RPMI8226 (cell line): ENCODE measurements at places on chromosomes 6 and 20.
A peak's percentile ranks its signal among the peaks of the same experiment; 100 is the strongest.

DNA sequence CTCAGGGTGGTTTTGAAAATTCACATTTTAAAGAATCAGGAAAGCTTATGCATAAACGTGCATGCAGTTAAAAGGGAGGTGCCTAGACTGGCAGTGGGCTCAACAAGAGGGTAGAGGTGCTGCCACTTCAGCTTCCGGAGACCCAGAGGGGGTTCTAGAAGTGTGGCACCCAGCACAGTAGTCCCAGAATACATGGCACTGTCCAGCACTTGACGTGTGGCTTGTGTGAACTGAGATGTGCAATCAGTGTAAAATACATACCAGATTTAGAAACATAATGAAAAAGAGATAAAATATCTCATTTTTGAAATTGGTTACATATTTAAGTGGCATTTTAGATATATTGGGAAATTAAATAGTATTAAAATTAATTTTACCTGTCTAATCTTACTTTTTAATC, 89.3 kb downstream of the RIN2 start:
- no peak for DNase-seq

- DNase-seq, result no peak
Measured at GRCh38 chr6:100924534-100925227, 43.6 kb upstream of the ASCC3 start.

GRCh38 chr6:31701666-31702404, 1.3 kb downstream of the ABHD16A start:
- DNase-seq, result peak; percentile 54

GRCh38 chr20:63648895-63649589, 4.2 kb downstream of the STMN3 start:
- peak; percentile 89 for DNase-seq

- no peak for DNase-seq
Measured at GRCh38 chr6:107442938-107443607, 16.3 kb downstream of the PDSS2 start.

GRCh38 chr6:15504040-15504495, 158.8 kb downstream of the DTNBP1 start:
- DNase-seq, result no peak

DNA sequence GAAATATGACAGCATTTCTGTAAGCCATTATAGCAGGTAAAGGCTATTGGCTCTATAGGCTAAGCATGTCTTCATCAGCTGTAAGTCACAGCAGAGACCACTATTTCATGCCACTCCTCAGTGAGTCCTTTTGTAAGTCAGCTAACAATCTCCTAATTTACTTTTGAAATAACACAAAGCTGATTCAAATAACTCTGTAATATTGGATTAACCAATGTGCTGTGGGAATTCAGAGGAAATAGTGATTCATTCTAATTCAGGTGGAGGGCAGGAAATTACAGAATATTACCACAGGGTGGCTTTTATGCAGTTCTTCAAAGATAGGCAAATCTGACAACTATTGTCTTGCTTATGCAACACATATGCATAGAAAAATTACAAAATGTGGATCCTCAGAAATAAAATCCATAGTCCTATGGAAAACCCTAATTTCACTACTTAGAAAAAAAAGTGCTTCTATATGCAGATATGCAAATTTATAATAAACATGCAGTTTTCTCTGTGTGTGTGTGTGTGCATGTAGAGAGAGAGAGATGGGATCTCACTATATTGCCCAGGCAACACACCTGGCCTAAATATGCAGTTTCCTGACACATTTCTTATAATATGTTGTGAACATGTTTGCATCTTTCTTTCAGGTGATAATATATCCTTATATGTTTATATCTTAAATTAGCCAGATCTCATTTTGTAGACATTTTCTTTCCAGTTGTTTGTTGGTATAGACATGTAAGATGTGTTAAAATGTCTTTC, 4.8 kb upstream of the SMIM28 start:
- no peak for DNase-seq

DNA sequence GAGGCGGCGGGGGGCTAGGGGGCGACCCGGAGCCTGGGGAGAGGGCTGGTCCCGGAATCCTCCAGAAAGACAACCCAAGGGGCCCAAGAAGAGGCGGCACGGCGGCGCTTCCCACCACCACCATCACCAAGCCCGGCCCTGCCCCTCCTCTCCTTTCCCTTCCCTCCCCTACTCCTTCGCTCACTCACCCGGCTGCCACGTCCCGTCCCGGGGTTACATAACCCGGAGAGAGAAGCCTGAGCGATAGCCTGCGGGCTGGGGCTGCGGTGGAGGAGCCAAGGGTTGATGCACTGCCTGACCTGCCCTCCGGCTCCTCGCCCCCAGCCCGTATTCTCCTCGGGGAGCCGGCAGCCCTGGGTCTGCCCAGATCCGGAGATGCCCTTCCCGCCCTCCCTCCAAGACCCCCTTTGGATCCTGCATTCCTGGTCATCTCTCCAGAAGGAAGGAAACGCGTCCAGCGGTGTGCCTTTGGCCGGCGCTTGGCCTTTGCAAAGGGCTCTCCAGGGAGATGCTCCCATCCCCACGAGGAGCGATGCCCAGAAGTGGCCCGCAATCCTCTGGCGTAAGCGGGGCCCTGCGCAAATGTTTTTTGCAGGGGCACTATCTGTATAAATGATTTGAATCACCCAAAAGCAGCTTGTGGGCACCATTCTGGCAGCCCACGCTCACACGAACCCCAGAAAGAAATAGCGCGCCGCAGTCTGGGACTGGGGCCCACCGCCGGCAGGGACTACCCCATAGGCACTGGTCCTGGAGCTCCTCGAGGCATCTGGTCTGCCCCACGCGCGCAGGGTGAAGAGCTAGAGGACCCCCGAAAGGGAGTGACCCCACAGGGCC, 4.6 kb upstream of the CPXM1 start:
- DNase-seq, result no peak

DNA sequence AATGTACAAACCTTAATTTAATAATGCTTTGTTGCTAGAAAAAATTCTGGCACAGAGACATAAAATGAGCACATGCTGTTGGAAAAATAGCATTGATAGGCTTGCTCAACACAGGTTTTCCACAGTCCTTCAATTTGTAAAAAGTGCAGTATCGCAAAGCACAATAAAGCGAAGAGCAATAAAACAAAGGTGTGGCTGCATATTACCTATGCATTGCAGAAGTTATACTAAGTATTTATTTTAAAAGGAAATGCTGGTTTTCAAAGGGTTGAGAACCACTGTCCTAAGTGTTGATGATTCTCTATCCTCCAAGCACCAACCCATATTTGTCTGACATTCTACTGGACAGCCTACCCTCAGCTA, 54.1 kb upstream of the CAP2 start:
- no peak for DNase-seq

- DNase-seq, result no peak
Measured at GRCh38 chr6:7998103-7998725, 66.0 kb downstream of the BLOC1S5 start.

GRCh38 chr6:128525406-128525805, 5.0 kb upstream of the PTPRK start:
- no peak for DNase-seq

GRCh38 chr6:111734068-111735061, 128.7 kb upstream of the TRAF3IP2 start:
- no peak for DNase-seq

- no peak for DNase-seq
Measured at GRCh38 chr6:163183806-163184205, 230.7 kb upstream of the QKI start.

- DNase-seq, result no peak
Measured at GRCh38 chr6:89067796-89068195, 12.8 kb upstream of the PNRC1 start.

DNA sequence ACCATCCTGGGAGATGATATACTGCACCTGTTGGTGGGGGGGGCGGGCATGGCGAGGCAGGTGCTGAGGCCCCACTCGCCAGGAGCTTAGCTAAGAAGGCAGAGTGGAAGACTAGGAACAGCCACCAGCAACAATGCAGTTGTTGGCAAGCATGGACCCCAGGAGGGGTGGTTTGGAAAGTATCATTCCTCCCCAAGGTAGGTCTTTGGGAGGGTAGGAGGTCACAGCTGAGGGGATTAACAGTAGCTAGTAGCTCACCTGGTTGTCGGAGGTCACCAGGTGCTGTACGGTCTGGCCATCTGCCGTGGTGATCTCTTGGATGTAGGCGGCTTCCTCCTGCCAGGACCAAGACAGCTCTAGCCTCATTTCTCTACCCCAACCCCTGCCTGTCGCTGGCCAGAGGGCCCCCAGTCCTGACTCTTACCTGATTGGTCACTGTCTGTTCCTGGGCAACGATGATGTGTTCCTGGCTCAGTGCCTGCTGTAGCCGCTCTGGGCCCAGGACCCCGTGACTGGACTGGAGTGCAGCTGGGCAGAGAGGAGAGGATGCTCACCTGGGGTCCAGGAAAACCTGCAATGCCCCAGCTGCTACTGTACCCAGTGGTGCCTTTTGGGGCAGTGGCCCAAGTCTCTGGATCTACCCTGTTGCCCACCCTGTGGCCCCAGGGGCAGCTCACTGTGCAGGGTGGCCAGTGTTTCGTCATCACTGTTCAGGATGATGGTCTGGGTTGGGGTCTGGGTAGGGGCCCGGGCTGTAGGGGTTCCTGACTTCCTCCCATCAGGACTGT, 15.3 kb downstream of the PCIF1 start:
- no peak for DNase-seq

GRCh38 chr6:110566346-110567125, 90.1 kb upstream of the SLC22A16 start:
- no peak for DNase-seq

DNA sequence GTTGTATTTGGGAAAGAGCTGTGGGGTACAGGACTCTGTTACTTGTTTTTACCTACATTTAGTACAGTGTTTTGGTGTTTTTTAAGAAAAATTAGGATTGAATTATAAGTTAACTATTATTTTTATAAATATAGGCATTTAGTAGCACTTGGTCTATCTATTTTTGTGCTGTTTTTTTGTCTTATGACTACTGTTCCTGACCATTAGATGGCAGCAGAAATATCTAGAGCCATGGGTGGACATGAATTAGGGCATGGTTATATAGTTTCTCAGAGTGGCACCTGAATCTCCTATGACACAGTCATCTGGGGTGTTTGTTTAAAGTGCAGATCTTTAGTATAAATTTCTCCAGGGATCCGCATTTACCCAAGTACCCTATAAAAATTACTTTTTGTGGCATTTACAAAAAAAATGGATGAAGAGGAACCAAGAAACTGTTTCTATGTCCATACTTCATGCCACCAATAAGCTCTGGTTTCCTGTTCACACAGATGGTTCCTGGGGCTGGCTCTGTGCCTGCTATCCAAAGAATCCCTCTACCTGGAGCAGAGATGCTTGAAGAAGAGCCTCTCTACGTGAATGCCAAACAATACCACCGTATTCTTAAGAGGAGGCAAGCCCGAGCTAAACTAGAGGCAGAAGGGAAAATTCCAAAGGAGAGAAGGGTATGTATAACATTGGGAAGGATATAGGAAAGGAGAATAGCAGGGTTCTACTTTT, 19.8 kb downstream of the NFYA start:
- DNase-seq, result peak; percentile 17

DNA sequence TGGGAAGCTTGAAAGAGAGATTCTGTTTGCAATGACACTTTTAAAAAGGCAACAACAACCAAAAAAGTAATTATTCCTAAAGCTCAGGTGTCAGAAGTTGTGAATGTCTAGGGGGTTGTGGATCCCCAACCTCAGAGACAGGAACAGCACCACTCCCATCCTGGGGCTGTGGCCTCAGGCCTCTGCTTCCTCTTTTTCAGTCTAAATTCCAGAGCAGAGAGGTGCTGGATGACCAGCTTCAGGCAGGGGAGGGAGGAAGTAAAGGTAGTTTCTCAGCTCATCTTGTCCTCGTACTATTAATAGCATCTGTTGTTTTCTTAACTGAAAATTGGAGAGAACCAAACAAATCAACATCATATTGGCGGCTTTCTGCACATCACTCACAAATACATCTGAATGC, 8.3 kb downstream of the NT5E start:
- peak; percentile 49 for DNase-seq

DNA sequence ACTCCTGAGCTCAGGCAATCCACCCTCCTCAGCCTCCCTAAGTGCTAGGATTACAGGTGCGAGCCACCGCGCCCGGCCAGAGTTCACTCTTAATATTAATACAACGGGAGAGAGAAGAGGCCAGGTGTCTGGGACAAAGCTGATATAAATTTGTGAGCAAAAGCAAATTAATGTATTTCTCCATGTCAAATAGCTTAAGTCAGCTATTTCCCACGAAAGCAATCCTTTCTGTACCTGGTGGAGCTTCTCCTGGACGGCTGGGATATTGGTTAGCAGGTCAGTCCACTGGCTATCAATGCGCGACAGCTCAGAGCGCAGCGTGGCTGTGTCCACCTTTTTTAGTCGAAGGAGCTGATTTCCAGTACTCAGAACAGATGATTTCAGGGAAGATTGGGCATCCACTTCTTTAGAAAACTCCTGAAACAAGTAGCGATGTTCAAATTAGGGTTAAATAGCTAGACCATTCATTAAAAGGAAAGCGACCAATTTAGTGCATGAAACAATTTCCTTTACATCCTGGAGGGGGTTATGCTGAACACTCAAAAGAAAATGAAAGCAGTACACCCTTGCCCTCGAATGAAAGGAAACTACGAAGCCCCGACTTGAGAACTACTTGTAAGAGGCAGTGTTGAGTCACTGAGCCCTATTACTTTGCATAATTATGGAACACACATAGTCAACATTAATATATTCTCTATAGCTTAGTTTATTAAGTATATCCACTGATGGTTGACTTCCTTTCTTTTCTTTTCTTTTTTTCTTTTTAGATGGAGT, 403.4 kb downstream of the SYNE1 start:
- DNase-seq, result no peak

GRCh38 chr6:72410769-72411168, 211.1 kb upstream of the KCNQ5 start:
- no peak for DNase-seq

GRCh38 chr6:39884696-39885095, 49.6 kb downstream of the MOCS1 start:
- no peak for DNase-seq

GRCh38 chr6:35228481-35228880, 14.7 kb downstream of the SCUBE3 start:
- DNase-seq, result no peak

GRCh38 chr6:159116343-159116742, 52.9 kb upstream of the FNDC1 start:
- DNase-seq, result peak; percentile 90

GRCh38 chr6:122007339-122007738, 392.1 kb upstream of the HSF2 start:
- DNase-seq, result no peak

- DNase-seq, result no peak
Measured at GRCh38 chr6:157424491-157425020, 43.6 kb downstream of the ZDHHC14 start.
